Bladder microvascular endothelial cell (primary cell): ENCODE measurements at places on chromosomes 16 and 17. TPM values are rescaled to one million over a fixed set of nuclear protein-coding genes. Genes with fewer than 3 reads are reported as not detected.

The TBC1D3I gene
- 0.13 TPM in 1 of 2 replicates, not detected in the other for total RNA-seq

The SNTB2 gene
- total RNA-seq = 26.9 and 140 TPM in 2 replicates

The RNF135 gene
- 2.7 and 5.5 TPM in 2 replicates for total RNA-seq

The TBX21 gene
- total RNA-seq = under 0.01 TPM in 1 of 2 replicates, not detected in the other

The KRTAP17-1 gene
- total RNA-seq = not detected in 2 replicates

The FBXW10 gene
- 0.06 TPM in 1 of 2 replicates, not detected in the other for total RNA-seq

The CRYM gene
- not detected in 2 replicates for total RNA-seq

The DCXR gene
- total RNA-seq = 28.7 and 48.2 TPM in 2 replicates

The SEPTIN12 gene
- total RNA-seq = 0.06 TPM in 1 of 2 replicates, not detected in the other

The SCRN2 gene
- 33.5 and 44.7 TPM in 2 replicates for total RNA-seq

The SMIM36 gene
- not detected in 2 replicates for total RNA-seq

The CYB5D1 gene
- 9.9 and 11.8 TPM in 2 replicates for total RNA-seq

The ZMYND15 gene
- total RNA-seq = 0.19 TPM in 1 of 2 replicates, not detected in the other

The CETP gene
- 4.8 and 15.9 TPM in 2 replicates for total RNA-seq

The SLFN14 gene
- not detected in 2 replicates for total RNA-seq

The RPUSD1 gene
- total RNA-seq = 20.8 and 22.0 TPM in 2 replicates

The C16orf46 gene
- 0.16 TPM in 1 of 2 replicates, not detected in the other for total RNA-seq

The MYH8 gene
- total RNA-seq = not detected in 2 replicates

The SLC38A10 gene
- 45.0 and 74.5 TPM in 2 replicates for total RNA-seq

The CSH1 gene
- total RNA-seq = not detected in 2 replicates

The HOXB1 gene
- not detected in 2 replicates for total RNA-seq

The PERCC1 gene
- not detected in 2 replicates for total RNA-seq
